ENCODE measurements at places on chromosomes 5 and 9. TPM values are rescaled to one million over a fixed set of nuclear protein-coding genes. Genes with fewer than 3 reads are reported as not detected.
A peak's percentile ranks its signal among the peaks of the same experiment; 100 is the strongest.

- DNase-seq = no peak
Measured at GRCh38 chr5:29051509-29051908, 2013.1 kb upstream of the CDH9 start.

DNA sequence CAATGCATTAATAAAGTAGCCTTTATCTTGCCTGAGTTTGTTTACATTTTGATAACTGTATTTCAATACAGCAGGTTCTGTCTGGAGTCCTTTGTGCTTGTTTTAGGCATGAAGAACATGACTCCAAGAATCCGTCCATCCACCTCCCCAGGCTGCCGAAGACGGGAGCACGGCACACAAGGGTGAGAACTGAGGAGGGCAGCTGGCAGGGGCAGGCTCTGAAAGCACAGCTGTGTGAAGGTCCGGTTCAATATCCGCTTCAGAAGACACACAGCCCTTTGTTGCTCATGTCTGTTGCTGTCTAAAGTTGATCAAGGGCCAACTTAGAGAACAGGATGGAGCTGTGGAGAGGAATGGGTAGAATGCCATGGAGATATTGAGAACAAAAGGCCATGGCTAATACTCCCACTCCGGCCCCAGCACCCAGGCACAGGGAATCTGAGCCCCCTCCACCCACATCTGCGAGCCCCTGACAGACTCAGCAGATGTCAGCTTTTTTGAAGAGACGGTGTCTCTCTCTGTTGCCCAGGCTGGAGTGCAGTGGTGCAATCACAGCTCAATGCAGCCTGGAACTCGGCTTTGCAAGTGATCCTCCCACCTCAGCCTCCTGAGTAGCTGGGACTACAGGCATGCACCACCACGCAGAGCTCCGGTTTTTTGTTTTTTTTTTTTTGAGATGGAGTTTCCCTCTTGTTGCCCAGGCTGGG is 58.5 kb upstream of the GNE start:
- DNase-seq = no peak

ADAMTS2 gene
- total RNA-seq = 3.5 TPM

- no peak for DNase-seq
Measured at GRCh38 chr5:153513156-153513555, 22.7 kb downstream of the GRIA1 start.

DNA sequence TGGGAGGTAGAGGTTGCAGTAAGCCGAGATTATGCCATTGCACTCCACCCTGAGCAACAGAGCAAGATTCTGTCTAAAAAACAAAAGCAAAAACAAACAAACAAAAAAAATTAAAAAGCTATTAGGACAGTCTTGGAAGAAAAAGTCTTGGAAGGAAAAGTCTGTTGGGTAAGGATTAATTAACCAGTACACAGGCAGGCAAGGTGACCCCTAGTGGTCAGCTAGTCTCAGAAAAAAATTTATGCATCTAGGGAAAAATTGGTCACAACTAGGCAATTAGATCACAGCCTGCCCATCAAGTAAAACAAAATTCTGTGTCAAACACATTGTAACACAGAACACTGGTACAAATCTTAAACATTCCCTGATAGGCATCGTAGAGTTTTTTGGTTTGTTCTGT is 6.7 kb upstream of the ANKRD18B start:
- DNase-seq = peak; percentile 23

DNA sequence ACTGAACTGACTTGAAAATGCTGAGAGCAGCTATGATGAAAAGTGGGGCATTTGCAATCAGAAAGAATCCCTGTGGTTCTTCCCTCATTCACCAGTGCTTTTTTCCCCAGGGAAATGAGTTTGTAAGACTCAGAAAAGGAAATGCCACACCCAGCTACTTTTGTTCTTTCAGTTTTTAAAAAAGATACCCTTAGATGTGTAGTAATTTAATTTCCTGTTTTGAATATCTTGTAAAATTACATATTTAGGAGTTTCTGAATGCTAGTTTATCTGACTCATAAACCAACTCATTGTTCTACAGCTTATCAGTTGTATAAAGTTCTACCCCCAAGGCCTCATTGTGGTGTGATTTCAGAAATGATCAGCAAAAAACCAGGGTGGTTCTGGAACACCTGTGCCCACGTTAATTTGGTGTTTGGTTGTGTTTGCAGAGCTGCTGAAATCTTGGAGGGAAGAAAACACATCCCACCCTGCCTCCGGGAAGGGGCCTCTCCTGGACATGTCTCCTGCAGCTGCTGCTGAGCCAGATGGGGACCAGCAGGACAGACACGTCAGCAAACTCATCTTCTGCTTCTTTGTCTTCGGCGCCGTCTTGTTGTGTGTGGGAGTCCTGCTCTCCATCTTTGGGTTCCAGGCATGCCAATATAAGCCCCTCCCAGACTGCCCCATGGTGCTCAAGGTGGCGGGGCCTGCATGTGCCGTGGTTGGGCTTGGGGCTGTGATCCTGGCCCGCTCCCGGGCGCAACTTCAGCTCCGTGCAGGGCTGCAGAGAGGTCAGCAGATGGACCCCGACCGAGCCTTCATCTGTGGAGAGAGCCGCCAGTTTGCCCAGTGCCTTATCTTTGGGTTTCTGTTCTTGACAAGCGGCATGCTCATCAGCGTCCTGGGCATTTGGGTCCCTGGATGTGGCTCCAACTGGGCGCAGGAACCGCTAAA is 2.8 kb downstream of the TMEM171 start:
- no peak for DNase-seq

DNA sequence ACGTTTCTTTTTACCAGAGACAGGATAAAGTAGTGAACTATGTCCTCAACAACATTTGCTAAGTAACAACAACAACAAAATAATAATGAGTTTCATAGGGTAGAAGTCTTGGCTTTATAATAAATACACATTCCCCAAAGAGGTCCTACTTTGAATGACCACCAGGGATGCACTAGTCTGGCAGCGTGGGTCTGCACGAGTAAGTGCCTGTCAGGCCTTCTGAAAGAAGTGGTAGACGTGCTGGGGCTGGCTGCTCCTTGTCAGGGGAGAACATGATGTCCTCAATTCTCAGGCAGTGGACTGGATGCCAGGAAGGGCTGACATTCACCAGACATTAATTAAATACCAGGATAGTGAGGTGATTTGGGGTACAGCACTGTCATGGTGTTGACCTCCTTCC is 331.1 kb downstream of the TMEM38B start:
- DNase-seq = no peak

- no peak for DNase-seq
Measured at GRCh38 chr9:130467316-130467715, 22.6 kb downstream of the ASS1 start.

C8G gene
- total RNA-seq = not detected

GRCh38 chr5:140794595-140795258 is at the start of gene PCDHA2:
Gene PCDHA2, plus strand, starts transcription at chr5:140794852.
- no peak for DNase-seq

CYLC2 gene
- not detected for total RNA-seq

GRCh38 chr9:35658968-35659220 is 802 bp downstream of the CCDC107 start:
- DNase-seq = peak; percentile 35

SLC1A1 gene
- 48.4 TPM for total RNA-seq

DNA sequence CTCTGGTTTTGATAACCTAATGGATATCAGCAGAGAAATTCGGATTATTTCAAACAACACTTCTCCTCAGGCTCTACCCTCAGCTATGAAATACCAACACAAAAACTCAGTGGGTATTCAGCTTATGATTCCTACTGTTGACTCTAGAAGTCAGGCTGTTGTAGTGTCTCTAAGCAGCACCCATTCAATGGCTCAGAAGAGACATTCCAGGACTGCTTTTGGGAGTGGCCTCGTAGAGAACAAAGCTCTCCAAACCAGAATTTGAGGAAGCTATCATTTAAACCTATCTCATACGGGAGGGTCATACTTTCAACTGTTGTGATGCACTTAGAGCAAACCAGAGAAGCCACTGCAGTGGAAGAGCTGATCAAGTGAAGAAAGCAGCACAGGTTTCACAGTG is 34.1 kb downstream of the ETF1 start:
- DNase-seq = no peak

GRCh38 chr9:133973791-133974630 is 18.1 kb downstream of the VAV2 start:
- DNase-seq = no peak

UBE2D2 gene
- 112 TPM for total RNA-seq

DNA sequence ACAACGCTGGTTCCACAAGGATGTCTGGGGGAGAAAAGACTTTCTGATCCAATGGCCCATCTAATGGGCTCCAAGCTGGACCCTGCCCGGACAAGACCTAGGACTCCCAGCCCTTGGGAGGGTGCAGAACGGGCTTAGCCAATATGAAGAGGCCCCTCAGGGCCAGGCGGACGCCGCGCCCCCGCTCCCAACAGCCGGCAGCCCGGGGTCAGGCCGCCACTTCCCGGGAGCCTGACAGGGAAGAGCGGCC is 493 bp downstream of the P4HA2 start:
- no peak for DNase-seq

- peak; percentile 60 for DNase-seq
Measured at GRCh38 chr9:27033815-27034403, 28.4 kb upstream of the LRRC19 start.

- no peak for DNase-seq
Measured at GRCh38 chr9:75669721-75670120, 220.8 kb upstream of the PCSK5 start.

DNA sequence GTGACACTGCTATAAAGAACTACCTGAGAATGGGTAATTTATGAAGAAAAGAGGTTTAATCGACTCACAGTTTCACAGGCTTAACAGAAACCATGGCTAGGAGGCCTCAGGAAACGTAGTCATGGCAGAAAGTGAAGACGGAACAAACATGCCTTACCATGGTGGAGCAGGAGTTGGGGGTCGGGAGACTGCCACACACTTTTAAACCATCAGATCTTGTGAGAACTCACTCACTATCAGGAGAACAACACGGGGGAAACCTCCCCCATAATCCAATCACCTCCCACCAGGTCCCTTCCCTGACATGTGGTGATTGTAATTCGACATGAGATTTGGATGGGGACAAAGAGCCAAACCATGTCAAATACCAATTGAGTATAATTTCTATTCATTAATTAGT is 2392.6 kb upstream of the C9orf72 start:
- DNase-seq = no peak

DNA sequence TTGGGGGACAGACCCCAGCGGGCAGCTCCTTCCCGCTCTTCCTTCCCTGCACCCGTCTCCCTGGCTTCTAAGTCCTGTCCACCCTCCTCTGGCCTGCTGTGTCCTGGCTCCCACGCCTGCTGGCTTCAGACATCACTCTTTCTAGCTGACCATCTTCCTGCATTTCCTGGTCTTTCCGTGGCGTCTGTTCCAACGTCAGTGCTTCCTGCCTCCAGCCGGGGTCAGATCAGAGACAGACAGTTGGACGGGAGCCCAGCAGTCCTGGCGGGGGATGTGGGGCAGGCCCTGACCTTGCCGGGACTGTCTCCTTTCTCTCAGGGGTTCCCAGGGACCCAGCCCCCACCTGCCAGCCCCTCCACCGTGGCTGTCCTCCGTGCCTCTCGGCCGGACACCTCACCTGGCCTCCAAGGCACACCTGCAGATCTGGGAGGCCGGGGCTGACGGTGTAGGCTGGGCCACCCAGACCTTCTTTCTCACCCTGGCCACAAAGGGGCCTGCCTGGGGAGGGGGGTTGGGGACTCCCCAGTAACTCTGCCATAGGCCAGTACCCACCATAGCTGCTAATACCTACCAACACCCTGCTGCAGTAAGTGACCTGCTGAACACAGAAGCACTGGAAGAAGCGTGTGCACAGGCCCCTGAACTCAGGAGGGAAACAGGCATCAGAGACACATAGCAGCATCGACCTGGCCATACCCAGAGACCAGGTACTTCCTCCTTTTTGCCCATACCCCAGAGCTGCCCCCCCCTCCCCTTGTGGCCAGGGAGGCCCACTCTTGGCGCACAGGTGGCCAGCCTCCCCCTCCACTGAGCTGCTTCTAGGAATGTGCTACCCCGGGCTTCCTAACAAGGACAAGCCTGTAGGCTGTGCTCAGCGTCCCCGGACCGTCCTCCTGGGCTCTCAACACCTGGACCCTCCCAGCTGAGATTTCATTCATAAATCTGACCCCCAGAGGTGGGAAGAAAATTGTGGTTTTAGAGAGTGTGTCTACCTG is 5.1 kb downstream of the NRARP start:
- DNase-seq = no peak

- DNase-seq = no peak
Measured at GRCh38 chr9:125989090-125989501, 241.9 kb downstream of the PBX3 start.

Measured in thyroid gland (tissue), 4 donors.